ENCODE measurements at places on chromosomes 11 and 22.

DNA sequence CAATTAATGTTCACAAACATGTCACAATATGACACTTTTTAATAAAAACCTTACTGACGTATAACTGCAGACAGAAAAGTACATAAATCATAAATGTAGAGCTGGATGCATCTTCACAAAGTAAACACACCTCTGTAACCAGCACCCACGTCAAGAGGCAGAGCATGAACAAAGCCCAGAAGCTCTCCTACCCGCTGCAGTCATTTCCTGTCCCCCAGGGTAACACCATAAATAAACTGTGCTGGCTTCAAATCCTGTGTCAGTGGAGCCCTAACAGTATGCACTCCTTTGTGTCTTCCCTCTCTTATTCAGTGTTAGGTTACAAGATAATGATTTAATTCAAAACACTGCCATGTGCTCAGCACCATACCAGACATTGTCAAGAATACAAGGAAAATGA is 5.7 kb downstream of the SYT13 start:
- DNase-seq = no peak

DNA sequence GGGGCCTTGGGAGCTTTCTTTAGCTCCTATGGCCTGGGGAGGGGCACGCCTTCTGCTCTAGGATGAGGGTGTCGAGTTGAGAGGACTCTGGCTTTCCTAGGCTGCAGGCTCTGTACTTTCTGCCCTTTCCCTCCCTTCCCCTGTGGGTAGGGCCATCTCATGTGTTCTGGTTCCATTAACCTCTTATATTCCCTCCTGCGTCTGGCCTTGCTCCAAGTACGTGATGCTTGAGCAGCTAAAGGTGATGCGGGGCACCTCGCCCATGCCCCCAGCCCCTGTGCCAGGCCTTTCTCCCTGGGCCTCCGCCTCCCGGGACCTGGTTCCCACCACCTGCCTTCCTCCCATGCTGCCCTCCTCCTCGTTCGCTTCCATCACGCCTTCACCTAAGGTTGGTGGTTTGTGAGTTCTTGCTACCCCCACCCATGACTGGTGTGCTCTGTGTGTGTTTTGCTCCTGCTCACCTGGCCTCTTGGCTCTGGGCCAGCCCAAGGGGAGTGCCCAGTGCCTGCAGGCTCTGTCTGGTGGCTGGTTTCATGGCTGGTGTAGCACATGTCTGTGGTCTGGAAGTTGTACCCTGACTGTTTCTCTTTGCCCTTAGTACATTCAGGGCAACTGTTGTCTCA is 34.1 kb downstream of the PHLDB1 start:
- no peak for DNase-seq

DNA sequence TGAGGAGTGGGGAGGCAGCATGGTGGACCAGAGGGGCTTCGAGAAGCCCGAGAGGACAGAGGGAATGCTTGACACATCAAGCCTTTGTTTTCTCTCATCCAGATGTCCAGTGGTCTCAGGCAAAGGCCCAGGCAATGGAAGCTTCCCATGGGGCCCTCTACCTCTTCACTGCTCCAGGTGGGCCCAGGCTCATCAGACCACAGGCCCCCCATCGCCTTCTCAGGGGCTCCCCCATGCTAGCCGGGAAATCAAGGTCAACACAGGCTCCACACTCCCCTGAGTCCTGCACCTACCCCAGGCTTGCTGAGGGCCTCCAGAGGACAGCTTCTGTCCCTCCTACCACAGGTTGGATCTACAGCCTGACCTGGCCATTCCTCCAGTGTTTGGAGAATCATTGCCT is 157.5 kb downstream of the CHST1 start:
- no peak for DNase-seq

GRCh38 chr11:14259186-14259784 is 99.7 kb downstream of the RRAS2 start:
- no peak for DNase-seq

- DNase-seq = no peak
Measured at GRCh38 chr22:46754110-46754799, 8.2 kb upstream of the TBC1D22A start.

- no peak for DNase-seq
Measured at GRCh38 chr22:36746375-36746970, 29.4 kb downstream of the IFT27 start.

GRCh38 chr11:7977232-7977917 is 9.8 kb upstream of the EIF3F start:
- DNase-seq = no peak

DNA sequence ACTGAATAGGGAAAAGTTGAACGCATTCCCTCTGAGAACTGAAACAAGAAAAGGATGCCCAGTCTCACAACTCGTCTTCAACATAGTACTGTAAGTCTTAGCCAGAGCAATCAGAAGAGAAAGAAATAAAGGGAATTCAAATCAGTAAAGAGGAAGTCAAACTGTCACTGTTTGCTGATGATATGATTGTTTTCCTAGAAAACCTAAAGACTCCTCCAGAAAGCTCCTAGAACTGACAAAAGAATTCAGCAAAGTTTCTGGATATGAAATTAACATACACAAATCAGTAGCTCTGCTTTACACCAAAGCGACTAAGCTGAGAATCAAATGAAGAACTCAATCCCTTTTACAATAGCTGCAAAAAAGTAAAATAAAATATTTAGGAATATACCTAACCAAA is 471.2 kb upstream of the CNTN5 start:
- no peak for DNase-seq

DNA sequence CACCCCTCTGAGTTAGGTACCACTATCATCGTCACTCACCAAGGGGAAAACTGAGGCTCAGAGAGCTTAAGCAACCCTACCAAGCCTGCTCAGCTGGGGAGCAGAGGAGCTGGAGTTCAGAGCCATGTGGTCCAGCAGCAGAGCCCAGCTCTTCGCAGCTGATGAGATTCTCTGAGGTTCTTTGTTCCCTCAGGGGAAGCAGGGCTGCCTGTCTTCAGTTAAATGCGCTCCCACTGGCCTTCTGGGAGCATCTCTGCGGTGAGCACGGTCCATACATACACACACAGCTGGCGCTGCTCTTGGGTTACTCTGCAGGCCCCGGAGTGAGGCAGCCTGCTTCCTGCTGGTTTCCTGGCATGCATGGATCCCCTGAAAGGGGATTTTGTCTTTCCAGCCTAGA is 5.2 kb upstream of the PTGDR2 start:
- no peak for DNase-seq

- DNase-seq = no peak
Measured at GRCh38 chr11:129395883-129396282, 20.2 kb downstream of the BARX2 start.

DNA sequence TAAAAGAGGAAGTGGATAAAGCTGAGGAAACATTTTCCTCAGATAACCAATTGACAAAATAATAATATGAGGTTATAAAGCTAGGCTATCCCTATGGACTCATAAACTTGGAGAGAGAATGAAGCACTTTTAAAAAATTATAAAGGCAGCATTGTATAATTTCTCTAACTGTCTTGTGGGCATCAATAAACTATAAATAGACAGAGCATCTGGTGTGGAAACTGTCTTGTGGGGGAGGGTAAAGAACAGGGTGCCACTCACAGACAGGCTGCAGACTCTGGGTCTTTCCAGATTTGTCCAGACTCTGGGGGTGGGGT is 333.5 kb downstream of the BUD13 start:
- no peak for DNase-seq

- no peak for DNase-seq
Measured at GRCh38 chr22:30328466-30329049, 1.8 kb upstream of the TBC1D10A start.
